NCI-H187 treated with DMSO at 0.1 percent for 48 hours (cell line): ENCODE measurements at places on chromosomes 3 and 15.

DNA sequence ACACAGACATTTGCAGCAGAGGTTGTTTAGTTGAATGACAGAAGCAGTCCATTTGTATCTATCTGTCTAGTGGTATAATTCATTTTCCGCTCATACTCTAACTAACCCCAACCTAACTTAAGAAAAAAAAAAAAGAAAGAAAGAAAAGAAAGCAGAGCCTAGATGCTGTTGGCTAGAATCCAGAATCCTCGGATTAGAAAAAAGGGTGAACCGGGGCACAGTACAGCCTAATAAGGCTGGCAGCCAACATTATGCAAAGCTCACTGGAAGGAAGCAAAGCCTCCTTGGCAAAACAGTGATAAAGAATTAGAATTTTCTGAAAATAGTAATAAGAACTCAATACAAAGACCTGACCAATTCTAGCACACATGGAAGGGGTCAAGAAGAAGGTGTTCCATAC, 640.8 kb downstream of the TUSC7 start:
- DNase-seq, result no peak

DNA sequence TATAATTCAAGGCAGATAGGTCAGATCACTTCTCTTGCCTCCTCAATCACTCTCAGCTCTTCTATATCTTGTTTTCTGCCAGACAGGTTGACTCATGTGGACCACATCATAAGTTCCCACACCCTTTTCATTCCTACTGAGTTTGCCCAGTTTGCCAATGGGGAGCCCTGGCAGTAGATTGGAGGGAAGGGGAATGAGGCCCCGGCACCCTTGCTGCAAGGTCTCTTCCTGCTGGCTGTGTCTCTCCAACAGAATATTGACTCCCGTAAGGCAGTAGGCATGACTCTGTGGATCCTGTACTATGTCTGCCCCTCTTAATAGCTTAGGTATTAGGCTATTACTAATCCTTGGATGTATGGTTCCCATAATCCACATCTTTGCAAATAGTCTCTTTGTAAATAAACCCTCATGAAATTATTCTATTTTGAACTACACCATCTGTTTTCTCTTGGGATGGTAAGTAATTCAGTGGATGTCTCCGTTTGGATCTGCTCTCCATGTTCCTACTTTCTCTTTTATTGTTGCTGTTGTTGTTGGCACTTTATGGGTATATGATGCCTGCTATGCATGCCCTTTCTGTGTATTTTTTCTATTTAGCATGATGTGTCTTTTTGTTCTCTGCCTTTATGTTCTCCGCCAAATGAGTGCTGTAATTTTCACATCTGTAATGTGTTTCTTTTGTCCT, 65.5 kb upstream of the DCBLD2 start:
- DNase-seq, result no peak

DNA sequence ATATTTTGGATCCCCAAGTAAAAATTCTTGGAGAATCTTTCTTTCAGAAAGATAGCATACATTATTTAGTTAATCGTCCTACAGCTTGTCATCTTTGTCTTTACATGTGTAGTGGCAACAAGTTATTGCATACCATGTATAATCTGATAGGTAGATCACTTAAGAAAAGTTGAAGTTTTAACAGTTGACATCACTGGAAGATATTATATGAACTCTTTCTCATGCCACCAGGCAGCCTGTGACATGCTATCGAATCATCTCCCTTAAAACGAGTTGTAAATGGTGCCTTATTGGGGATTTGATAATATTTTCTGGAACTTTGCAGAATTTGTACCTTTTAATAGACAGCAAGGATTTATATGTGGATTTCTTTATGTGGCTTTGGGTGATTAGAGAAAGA, 8.7 kb downstream of the U2SURP start:
- no peak for DNase-seq

- no peak for DNase-seq
These were observed 201.2 kb downstream of the RPLP1 start for GRCh38 chr15:69653846-69654245.

DNA sequence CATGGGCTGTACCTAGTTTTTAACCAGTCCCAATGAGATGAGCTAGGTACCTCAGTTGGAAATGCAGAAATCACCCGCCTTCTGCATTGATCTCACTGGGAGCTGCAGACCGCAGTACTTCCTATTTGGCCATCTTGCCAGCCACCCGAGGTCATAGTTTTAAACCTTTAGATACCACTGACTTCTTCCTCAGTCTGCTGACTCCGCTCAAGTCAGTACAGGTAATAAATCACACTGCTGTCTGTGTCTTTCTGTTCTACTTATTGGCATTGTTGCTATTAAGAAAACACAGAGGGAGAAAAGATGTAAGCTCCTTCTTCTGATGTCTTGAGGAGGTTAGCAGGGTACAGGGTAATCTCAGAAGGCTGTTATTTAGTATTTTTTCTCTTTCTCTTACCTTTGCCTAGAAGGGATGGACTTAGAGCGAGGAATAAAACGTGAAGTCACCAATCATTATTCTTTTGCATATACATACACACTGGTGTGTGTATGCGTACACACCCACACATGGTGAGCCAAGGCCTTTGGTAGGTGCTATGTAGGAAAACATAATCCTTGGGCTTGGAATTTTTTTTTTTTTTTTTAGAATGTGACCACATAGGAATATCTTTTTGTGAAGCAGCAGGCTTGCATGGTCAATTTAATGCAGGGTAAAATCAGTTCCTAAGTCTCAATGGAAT, 197.2 kb downstream of the EDEM1 start:
- no peak for DNase-seq

DNA sequence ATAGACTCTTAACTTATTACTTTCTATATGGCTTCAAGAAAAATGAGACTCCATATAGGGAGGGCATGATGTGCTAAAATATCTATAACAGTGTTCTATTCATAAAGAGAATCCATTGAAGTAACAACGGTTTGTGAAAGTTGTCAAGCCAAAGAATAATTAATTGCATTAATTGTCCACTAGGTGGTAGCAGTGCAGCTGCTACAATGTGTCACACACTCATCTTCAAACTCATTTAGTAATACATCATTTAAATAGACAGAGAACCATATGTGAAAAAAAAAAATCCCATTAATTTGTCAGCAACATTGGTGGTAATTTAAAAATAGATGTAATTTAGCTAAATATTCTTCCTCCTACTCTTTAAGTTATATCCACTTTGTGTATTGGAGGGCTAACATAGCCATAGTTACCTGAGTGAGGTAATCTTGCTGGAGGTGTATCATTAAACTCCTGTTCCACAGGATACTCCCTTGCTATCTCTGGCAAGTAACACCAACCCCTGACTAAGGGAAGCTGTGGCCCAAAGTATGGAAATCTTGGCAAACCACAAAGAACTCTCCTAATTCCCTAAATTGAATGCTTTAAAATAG, 3.7 kb upstream of the CPA3 start:
- DNase-seq, result no peak

GRCh38 chr3:53478166-53478830, 16.1 kb upstream of the CACNA1D start:
- DNase-seq, result no peak

DNA sequence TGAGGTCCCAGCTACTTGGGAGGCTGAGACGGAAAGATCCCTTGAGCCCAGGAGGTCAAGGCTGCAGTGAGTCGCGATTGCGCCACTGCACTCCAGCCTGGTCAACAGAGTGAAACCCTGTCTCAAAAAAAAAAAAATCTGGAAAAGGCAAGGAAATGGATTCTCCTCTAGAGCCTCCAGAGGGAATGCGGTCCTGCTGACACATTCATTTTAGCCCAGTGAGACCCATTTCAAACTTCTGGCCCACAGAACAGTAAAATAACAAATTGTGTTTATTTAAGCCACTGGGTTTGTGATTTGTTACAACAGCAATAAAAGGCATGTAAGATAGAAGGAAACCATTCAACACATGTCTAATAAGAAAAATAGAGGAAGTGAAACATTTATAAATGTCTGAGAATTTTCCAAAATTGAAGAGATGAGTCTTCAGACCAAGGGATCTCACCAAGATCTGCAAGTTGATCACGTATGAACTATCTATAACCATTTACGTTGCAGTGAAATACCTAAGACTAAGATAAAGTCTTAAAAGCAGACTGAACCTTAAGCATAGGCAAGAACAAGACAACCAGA, at the start of gene HTR3E:
Gene HTR3E, plus strand, starts transcription at position 254 of the 573 bp plus-strand sequence. CDS start 466 bp downstream, outside the sequence.
- no peak for DNase-seq
